ENCODE measurements at places on chromosomes 2 and 18.
A peak's percentile ranks its signal among the peaks of the same experiment; 100 is the strongest.

- no peak for DNase-seq
Measured at GRCh38 chr18:58570360-58571064, 58.4 kb downstream of the ALPK2 start.

- DNase-seq: no peak
Measured at GRCh38 chr2:157995117-157995516, 106.6 kb upstream of the UPP2 start.

- DNase-seq: no peak
Measured at GRCh38 chr2:17581831-17582230, 41.3 kb downstream of the VSNL1 start.

- peak; percentile 58 for DNase-seq
Measured at GRCh38 chr18:57846258-57846657, 43.1 kb upstream of the ATP8B1 start.

GRCh38 chr2:10404324-10405143, 43.6 kb downstream of the ODC1 start:
- no peak for DNase-seq

- DNase-seq: no peak
Measured at GRCh38 chr2:112153179-112153490, 14.9 kb downstream of the FBLN7 start.

GRCh38 chr2:107001062-107001461, 115.1 kb upstream of the ST6GAL2 start:
- DNase-seq: no peak

DNA sequence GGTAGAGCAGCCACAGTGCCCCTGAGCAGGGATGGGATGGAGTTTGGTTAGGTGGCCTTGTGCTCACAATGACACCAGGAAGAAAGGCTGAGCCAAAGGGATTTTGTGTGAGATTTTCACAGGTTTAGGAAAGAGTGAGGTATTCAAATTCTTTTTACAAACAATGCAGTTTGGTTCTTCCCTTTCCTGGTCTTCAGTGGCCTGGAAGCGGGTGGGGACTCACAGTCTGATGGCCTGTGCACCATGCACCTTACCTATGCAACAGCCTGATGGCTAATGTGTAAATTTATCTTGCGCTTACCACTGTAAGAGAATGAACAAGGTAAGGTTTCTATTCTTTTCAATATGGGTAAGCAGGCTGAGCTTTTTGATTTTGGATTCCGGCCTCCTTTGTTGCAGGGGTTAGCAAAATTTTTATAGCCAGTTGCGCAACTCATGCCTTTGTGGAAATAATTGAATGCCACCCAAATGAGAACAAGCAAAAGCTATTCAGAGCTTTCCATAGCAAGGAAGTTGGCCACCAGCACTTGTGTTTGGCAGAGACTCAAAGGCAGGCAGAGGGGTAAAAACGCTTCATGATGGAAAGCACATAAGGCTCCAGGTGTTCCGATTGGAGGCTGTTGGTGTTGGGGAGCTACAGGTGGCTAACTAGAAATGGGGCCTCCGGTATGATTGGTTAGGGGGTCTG, 23.8 kb upstream of the IL1R2 start:
- no peak for DNase-seq

GRCh38 chr2:163246135-163246534, 407.6 kb upstream of the KCNH7 start:
- DNase-seq: no peak

DNA sequence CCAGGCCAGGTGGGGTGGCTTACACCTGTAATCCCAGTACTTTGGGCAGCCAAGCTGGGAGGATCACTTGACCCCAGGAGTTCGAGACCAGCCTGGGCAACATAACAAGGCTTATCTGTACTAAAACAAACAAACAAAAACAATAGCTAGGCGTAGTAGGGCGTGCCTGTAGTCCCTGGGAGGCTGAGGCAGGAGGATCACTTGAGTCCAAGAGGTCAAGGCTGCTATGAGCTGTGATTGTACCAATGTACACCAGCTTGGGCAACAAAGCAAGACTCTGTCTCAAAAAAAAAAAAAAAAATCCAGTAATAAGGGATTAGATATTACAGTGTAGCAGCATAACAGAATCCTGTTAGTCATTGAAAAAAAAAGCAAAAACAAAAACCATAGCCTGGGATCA, 223.2 kb upstream of the FOSL2 start:
- DNase-seq: no peak

DNA sequence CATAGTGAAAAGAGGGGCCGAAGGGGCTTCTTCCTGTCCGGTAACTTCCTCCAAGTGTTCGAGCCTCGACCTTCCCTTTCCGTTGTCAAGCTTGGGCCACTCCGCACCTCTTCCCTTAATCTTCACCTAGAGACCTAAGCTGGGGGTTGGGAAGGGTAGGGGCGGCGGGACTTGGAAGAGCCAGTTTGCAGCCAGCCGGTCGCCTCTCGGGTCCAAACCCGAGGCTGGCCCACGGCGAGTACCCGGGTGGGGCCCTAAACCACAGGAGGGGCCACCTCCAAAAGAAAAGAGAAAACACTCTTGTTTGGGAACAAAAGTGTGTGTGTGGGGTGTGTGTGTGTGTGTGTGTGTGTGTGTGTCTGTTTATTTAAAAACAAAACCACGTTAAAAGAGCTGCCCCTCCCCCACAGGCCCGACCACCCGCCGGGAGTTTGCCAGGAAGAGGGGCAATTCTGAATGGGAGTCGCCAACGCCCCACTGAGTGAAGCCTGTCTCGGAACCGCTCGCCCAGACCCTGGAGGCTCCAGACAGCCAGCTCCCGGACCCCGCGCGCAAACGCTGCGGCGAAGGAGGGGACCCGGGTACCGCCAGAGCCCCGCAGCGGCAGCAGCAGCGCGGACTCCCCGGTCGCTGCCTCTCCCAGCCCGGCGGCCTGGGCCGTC, 488 bp upstream of the RHOB start:
- no peak for DNase-seq

DNA sequence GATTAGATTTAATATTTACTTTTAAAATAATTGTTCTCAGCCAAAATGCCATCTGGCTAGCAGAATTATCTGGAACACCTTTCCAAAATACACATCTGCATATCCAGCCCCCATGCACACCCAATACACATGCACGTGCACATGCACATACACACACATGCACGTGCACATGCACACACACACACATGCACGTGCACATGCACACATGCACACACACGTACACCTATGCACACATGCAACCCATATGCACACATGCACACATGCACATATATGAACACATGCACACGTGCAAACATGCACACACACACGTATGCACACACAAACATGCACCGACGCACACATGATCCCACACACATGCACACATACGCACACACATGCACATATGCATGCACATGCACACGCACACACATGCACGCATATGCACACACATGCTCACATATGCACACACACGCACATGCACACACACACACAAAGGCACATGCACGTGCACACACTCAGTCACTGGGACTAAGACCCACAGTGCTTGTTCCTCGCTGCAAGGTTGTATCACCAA, 53.5 kb downstream of the COPS8 start:
- DNase-seq: no peak

DNA sequence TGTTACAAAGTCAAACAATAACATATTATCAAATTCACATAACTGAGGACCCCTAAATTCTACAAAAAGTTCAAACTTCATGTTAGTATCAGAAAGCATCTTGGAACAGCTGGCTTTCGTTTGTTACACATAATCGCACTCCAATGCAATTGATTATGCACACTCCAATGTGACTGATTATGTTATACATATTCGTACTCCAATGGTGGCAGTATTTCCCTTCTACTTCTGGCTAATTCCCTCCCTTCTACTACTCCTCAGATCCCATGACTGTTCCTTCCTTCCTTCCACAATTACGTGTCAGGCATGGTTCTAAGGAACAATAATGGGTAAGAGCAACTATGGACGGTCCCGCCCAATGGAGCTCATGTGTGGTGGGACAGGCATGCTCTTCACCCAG, 137.1 kb upstream of the CCDC150 start:
- no peak for DNase-seq

DNA sequence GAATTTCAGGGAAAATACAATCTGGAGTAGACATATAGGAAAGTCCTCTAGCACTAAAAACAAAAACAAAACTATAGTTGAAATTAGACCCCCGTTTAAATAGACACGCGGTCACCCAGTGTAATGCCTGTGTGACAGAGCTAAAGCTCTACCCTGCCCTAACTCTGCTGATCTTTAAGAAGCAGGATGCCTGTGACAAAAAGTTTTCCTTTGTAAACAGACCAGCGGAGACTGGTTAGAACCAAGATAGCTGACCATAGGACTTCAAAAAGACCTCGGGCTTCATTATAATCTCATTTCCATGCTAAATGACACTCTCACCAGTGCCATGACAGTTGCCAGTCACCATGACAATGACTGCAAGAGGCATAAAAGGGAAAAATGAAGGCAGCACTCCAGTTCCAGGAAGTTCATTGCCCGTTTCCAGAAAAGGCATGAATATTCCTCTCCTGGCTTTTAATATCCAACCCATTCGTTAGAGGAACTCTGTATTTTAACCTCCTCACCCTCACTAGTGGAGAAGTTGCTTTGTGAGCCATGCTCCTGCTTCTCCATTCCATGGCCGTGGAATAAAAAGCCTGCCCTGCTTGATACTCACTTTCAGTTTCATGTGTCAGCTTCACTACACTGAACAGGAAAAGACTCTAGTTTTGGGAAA, 157.2 kb upstream of the COPS8 start:
- no peak for DNase-seq

DNA sequence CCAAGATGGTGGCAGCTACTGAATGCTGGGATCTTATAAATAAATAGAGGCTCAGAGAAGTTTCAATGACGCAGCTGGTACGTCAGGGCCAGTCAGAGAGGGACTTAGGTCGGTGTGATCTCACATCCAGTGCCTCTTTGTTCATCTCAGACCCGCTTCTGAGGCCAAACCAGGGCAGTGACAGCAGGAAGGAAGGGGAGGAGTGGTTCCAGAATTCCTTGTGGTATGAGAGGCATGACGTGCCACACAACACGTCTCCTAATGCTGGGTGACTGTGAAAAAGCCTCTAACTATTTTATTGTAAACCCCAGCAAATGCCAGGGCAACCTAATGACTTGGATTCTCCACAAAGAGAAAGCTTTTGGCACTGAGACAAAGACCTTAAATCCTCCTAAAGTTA, 423.3 kb downstream of the LPIN1 start:
- peak; percentile 20 for DNase-seq

DNA sequence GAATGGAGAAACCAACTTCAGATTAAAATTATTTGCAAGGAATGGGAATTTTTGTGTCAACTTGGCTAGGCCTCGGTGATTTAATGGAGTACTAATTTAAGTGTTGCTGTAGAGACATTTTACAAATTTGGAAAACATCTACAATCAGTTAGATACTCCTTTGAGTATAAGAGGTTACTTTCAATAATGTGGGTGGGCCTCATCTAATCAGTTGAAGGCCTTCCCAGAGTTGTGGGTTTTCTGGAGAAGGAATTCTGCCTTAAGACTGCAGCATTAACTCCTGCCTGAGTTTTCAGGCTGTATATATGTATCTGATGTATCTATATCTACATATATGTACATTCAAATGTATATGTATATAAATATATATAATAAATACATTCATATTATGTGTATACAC, 47.6 kb upstream of the ABCA12 start:
- no peak for DNase-seq

GRCh38 chr2:204064119-204064518, 127.6 kb downstream of the ICOS start:
- DNase-seq: no peak

DNA sequence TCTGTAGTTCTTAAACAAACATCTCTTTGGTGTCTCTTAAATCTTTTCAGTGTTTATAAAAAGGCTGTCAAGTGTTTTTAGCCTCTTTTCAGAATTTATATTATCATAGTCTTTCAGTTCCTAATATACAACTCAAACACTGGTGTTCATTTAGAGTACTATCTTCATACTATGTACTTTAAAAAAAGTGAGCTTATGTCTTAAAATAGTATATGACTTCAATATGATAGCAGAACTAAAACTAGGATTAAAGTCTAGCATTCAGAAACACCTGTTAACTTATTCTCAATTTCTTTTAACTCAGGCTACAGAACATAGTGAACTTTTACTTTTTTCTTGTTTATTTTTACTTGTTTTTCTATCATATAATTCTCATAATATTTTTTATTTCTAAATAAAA, 14.7 kb upstream of the IKZF2 start:
- no peak for DNase-seq

- no peak for DNase-seq
Measured at GRCh38 chr2:61909116-61909515, 3.6 kb downstream of the COMMD1 start.

DNA sequence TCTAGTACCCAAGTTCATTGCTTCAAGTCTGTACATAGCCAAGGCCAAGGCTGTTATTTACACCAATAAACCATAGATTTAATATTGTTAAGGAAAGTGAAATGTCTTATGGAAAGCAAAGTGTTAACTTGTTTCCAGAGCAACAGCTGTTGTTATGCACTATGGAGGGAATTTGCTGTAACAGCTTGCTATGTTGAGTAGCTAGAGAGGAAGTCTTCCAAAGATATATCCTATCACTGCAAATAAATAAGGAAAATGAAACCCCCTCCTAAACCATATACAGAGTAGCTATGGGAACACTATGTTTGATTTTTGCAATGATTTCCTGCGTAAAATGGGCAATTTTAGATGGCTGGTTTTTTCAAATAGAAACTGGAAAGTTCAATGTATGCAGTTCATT, 21.1 kb downstream of the TMEM182 start:
- DNase-seq: no peak

DNA sequence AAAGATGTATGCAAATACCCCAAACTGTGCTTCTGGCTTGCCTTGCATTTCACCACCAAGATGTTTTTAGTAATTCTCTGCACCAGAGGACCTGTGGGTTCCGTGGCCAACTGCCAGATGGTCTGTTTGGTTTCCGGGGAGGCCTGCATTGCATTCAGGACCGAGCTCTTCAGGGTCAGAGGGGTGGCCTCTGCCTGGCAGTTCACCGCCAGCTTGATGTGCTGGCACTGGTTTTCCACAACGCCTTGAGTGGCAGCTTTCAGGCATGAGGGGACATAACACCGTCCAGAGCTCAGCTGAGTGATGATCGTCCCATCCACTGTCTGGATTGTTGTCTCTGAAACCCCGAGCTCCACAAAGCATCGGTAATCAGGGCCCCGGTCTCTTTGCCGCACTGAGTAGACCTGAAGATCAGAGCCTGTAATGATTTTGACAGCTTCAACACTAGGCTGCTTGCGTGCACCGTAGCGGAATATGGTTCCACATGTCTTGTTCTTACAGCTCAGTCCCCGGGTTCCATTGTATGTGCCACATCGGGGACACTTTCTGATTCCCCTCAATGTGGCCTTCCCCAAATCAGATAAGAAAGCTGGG, 9.4 kb downstream of the C2orf42 start:
- DNase-seq: no peak

GRCh38 chr2:103437161-103437560, 675.3 kb downstream of the TMEM182 start:
- no peak for DNase-seq

DNA sequence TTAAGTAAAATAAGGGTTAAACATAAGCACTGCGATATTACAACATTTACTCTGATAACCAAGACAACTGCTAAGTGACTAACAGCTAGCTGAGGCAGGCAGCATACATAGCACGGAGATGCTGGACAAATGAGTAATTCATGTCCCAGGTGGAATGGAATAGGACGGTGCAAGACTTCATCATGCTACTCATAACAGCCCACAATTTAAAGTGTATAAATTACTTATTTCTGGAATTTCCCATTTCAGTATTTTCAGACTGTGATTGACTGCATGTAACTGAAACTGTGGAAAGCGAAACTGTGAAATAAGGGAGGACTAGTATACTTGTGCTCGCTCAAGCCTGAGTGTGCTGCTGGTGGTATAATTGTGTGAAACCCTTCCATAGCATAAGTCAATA, 12.9 kb downstream of the IER3IP1 start:
- DNase-seq: no peak
